Thyroid gland (tissue), 4 donors: ENCODE measurements at places on chromosomes 11 and 22.

DNA sequence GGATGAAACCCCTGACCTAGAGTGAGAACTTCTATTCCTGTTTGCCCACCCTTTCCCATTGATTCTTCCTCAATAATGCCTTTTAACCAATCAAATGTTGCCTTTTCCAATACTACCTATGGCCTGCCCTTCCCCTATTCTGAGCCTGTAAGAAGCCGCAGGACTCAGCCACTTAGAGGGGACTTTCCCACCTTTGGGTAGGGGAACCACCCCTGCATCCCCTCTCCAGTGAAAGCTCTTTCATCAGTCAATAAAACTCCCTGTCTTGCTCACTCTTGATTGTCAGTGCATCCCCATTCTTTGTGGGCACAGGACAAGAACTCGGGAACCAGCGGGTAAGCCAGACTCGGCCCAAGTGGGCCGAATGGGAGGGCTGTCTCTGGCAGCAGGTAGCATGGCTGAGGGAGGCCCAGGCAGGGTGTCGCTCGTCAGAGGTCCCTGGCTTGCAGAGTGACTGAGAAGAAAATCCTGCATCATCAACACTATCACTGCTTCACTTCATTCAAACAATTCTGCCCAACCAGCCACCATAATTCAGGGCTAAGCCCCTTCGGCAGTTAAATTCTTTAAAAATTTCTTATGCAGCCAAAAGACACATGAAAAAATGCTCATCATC lies 30.4 kb downstream of the LDHAL6A start:
- no peak for DNase-seq

DNA sequence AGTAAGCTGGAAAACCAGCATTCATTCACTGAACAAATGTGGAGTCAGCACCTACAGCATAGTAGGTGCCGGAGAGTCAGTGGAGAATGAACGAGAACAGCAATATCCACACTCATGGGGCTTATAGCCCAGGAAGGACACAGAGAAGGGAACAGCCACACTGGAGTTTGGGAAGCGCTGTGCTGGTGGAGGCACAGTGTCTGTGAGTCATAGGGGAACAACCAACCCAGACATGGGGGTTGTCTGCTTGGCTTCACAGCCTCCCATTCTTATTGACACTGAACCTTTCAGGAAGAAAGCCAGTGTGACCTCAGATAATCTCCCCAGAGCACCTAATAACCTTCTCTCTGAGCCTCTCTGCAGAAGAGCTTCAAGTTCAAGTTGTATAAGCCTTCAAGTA lies 56.6 kb upstream of the UBASH3B start:
- DNase-seq, result no peak

DNA sequence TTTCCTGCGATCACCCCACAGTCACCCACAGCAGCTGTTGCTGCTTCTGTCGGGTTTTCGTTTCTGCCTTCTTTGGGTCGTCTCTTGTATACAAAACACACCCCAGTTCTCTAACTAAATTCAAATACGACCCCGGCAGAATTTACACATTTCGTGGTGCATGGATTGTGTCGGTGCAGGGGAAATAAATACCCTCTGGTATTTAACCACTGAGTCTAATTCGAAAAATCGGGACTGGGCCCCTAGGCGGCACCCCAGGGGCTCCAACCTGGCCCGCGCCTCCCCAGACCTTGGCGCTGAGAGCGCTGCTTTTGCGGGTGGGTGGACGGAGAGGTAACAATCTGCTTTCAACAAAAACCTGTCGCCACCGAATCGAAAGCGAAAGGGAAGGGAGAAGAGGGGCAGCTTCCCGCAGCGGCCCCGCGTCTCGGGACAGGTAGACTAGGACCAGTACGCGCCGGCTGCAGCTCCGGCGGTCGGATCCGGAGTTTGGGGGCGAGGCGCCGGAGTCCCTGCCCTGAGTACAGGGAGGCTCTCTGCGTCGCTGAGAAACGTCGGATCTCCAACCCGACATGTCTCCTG lies 4.4 kb downstream of the ALX4 start:
- peak; percentile 50 for DNase-seq

- no peak for DNase-seq
Observed at GRCh38 chr22:36701965-36702621, 1.5 kb downstream of the CACNG2 start.

DNA sequence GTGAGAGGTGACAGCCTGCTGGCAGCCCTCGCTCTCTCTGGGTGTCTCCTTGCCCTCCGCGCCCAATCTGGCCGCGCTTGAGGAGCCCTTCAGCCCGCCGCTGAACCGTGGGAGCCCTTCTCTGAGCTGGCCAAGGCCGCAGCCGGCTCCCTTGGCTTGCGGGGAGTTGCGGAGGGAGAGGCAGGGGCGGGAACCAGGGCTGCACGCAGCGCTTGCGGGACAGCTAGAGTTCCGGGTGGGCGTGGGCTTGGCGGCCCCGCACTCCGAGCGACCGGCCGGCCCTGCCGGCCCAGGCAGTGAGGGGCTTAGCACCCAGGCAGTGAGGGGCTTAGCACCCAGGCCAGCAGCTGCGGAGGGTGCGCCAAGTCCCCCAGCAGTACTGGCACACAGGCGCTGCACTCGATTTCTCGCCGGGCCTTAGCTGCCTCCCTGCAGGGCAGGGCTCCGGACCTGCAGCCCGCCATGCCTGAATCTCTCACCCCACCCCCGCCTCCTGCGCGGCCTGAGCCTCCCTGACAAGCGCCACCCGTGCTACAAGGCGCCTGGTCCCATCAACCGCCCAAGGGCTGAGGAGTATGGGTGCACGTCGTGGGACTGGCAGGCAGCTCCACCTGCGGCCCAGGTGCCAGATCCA lies 1526.1 kb downstream of the FAM181B start:
- no peak for DNase-seq

GRCh38 chr11:59261150-59261549 lies 48.4 kb upstream of the MPEG1 start:
- DNase-seq, result no peak

DNA sequence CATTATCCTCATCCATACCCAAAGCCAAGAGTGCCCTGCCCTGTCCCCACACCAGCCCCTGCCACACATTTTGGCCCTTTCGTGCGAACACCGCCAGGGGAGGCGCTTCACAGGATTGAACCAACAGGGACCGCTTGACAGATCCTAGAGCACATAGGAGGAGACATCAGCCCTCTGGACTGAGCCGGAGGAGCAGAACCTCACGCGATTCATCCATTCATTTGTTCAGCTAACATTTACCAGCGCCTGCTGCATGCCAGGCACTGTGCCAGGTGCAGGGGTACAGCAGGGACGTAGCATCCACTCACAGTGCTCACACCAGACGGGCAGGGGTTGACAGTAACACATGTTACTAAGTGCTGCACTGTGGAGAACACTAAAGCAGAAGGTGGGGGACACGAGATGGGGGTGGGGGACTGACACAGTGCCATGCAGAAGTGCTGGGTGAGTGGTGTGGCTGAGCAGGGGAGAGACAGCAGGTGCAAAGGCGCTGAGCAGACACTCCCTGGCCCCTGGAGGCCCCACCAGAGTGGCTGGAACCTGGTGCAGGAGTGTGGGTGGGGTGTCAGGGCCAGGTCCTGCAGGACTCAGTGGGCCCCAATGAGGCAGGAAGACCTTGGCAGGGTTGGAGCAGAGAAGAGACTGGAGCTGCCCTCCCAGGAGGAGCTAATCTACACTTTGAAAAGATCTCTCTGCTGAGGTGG lies 3.4 kb downstream of the GNAZ start:
- DNase-seq, result no peak

- DNase-seq, result peak; percentile 69
Observed at GRCh38 chr11:121688055-121688491, 235.3 kb upstream of the SORL1-AS1 start.

GRCh38 chr11:113378692-113379091 lies 8.9 kb upstream of the ANKK1 start:
- no peak for DNase-seq

- no peak for DNase-seq
Observed at GRCh38 chr11:119337581-119338317, 2.9 kb downstream of the C1QTNF5 start.

GRCh38 chr11:14133381-14133780 lies 170.9 kb downstream of the SPON1 start:
- DNase-seq, result no peak

DNA sequence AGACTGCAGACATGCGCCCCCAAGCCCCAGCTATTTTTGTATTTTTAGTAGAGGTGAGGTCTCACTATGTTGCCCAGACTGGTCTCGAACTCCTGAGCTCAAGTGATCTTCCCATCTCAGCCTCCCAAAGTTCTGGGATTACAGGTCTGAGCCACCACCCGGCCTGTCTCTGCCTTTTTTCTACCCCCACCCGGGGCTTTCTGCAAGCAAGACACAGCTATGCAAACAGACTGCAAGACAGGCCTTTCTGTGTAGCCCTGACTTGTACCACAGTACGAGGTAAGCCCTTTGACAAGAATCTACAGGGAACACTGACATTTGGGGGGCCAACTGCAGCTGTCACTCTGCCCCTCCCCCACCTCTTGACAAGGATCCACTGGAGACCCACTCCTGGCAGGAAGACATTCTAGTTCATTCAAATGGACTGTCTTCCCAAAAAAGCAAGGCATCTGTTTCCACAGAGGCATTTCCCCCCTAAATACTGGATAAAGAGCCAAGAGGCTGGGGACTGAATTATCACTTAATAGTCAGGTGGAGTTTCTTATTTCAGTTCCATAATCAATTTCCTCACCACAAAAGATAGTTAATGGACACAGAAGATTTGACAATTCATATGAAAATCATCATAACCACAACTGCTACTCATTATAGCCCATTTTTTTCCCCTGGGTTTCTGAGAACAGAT lies 118.2 kb downstream of the ABTB2 start:
- no peak for DNase-seq

GRCh38 chr11:120835601-120836228 lies 188.2 kb upstream of the TBCEL start:
- no peak for DNase-seq

DNA sequence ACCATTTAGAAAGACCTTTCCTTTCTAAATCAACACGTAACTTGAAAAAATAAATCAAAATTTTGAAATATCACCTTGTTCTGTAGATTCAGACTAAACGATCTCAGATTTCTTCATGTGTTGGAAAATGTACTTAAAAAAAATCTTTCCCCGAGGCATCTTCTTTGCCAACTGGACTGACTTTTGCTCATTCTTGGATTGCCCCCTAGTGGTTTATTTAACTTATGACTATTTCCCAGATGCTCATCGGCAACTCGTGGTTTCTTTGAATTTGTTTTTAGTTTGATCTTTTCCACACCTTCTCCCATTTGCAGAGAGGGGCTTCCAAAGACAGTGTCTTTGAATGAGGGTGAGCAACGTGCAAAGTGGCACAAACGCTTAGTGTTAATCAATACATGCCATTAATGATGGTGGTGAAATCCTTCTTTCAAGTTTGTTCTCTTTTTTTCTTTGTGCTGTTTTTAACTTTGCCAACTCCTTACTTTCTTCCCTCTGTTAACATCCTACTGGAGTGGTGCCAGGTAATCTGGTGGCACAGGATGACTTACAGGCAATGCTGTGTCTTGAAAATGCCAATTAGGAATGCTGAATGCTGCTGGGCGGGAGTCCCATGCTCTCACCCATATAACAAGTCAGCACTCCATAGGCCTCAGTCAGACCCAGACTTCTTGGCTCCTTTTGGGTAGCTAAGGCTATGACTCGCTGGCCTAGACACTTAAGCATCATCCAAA lies 18.3 kb downstream of the PRSS23 start:
- no peak for DNase-seq

DNA sequence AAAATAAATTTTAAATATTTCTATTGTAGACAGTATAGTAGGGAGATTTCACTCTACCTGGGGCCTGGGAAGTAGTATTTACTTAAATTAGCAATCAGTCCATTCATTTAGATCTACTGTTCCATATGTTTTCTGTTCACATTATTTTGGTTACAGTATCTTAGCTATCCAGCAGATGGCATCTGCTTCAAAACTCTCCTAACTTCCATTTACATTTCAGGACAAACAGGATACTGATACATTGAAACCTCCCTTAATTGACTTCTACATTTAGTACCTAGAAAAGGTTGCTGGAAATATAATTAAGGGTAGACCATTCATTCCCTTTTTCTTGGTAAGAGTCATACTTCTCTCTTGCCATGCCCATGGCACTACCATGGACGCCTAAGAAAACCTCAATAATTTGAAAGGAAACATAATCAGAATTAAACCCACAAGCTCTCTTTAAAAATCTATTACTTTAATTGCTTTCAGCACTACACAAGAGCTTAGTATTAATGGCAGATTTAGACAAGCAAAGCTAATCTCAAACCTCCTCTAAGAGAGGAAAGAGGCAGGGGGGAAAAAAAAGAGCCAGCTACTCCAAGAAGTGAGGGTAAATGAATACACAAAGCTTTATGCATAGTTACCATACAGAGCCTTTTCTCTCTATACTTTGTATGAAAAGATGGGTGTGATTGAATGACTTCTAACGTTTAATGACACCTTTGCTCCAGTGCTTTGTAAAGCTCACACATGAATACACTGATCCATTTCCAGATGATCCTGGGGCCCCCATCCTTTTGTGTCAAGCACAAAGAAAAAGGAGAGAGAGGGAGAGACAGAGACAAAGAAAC lies 131.2 kb upstream of the MTMR2 start:
- no peak for DNase-seq

- DNase-seq, result no peak
Observed at GRCh38 chr11:46006418-46007070, 84.1 kb downstream of the LARGE2 start.

- DNase-seq, result no peak
Observed at GRCh38 chr11:69385832-69386427, 92.0 kb downstream of the MYEOV start.

DNA sequence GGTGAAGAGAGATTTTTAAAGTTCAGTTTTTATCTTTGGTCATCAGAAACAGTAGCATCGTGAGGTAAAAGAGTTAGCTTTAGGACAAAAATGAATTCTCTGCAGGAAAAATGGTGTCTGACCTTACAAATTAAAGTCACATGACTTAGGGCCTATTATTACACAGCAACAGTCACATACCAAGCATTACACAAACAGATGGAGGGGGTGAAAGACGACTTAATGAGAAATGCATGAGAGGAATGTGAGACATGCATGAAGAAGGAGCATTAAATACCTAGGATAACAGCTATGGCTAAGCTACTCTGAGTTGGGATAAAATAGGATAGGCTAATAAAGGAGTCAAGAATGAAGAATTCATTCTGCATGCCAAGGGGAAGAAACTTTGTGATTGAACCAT lies 77.5 kb downstream of the BLID start:
- DNase-seq, result no peak

GRCh38 chr11:86717817-86718501 lies 45.5 kb upstream of the ME3 start:
- no peak for DNase-seq

- no peak for DNase-seq
Observed at GRCh38 chr11:72483412-72484186, 49.3 kb upstream of the CLPB start.

GRCh38 chr22:43886231-43886630 lies 5.6 kb downstream of the PNPLA5 start:
- DNase-seq, result no peak
